ENCODE measurements at places on chromosomes 2 and 18. TPM values are rescaled to one million over a fixed set of nuclear protein-coding genes. Genes with fewer than 3 reads are reported as not detected.

Gene ZC3H6
- 26.3 TPM for total RNA-seq

GRCh38 chr18:13242797-13243196, 24.2 kb downstream of the LDLRAD4 start:
- no peaks in the 10 kb centered on the region for H3K4me1 ChIP-seq
- no peak overlapping the region for H3K27ac ChIP-seq
- no peak overlapping the region for H3K4me3 ChIP-seq
- no peaks in the 10 kb centered on the region for H3K27me3 ChIP-seq
- DNase-seq: no peak

- peak; percentile 2 for DNase-seq
- H3K27ac ChIP-seq: no peak overlapping the region
- H3K27me3 ChIP-seq: no peaks in the 10 kb centered on the region
- H3K4me3 ChIP-seq: no peak overlapping the region
- peaks cover 30% of the 10 kb centered on the region for H3K4me1 ChIP-seq
- no peaks in the 10 kb centered on the region for H3K36me3 ChIP-seq
Observed at GRCh38 chr2:206989311-206989710, 50.0 kb downstream of the CPO start.

Gene TLX2
- total RNA-seq: 1.4 TPM

DNA sequence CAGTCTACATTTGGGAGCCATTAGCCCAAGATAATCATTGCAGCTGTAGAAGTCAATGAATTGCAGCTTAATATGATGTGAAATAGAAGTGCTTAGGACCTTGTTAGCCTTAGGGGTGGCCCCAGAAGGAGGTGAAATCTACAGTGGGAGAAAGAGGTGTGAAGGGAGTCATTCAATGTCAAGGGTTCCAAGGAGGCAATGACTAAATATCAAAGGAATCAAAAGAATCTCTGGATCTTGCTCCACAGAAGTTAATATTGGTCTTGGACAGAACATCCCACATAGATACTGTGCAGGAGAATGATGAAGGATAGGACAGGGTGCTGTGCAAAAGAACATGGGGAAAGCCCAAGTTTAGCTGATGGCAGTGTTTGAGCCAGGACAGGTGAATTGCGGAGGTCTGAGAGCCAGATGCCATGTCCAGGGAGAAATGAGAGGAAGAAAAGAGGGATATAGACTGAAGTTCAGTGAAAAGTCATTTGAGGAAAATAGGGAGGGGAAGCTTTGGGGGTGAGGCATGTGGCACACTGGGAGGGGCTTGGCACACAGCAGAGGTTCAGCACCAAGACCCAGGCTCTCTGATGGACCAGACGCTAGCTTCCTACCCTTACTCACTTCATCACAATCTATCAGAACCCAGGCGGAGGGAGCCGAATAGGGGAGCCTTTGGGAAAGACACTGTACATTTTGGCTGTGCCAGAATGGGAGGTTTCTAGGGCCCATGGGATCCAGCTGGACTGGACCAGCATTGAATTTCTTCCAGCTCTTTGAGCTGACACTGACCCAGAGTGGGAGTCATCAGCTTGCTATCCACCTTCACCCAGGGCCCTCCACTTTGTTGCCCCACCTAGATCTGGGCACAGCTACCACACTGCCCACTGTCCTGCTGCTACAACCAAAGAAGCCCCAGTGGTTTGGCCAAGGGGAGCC, 2.2 kb downstream of the IL1F10 start:
- no peaks in the 10 kb centered on the region for H3K36me3 ChIP-seq
- DNase-seq: no peak
- peaks cover 6% of the 10 kb centered on the region for H3K4me1 ChIP-seq
- no peak overlapping the region for H3K4me3 ChIP-seq
- no peak overlapping the region for H3K27ac ChIP-seq
- H3K27me3 ChIP-seq: peaks cover 13% of the 10 kb centered on the region

- H3K27me3 ChIP-seq: no peaks in the 10 kb centered on the region
- peaks cover 3% of the 10 kb centered on the region for H3K36me3 ChIP-seq
- peaks cover 46% of the 10 kb centered on the region for H3K4me1 ChIP-seq
- H3K27ac ChIP-seq: peak overlapping the region; percentile 18
- no peak for DNase-seq
Observed at GRCh38 chr2:161239326-161240109, 68.7 kb upstream of the PSMD14 start.

DNA sequence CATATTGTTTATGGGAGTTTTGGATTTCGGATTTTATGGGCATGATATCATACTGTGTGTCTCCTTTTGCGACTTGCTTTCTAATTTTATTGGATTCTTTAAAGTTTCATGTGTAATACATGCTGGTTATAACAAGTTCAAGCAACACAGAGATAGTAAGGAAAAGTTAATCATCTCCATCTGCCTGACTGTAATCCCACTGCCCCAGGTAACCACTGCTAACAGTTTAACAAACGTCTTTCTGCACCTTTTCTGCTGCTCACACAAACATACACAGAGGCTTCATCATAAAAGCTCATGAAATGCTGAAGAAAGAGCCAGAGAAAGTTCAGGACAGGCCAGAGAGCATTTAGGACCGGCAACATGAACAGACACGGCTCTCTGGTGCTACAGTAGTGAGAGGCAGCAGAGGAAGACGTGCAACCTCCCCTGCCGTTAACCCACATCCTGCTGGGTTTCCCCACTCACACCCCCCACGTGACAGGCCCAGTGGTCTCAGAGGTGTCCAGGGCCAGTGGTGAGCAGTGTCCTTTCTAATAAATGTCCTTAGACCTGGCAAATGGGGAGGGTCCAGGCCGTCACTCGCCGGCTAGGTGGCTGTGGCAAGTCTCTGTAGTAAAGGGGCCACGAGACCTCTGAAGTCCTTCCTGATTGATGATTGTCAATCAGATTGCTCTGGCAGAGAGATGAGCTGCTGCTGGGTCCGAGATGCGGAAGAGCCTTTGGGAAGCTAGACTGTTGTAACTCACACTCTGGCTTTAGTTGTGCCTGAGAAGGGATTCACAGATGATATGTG, 43.0 kb upstream of the SLC1A4 start:
- peaks cover 39% of the 10 kb centered on the region for H3K4me1 ChIP-seq
- H3K27ac ChIP-seq: peak overlapping the region; percentile 97
- peak overlapping the region; percentile 76 for H3K4me3 ChIP-seq
- no peaks in the 10 kb centered on the region for H3K36me3 ChIP-seq

- no peak overlapping the region for H3K4me3 ChIP-seq
- H3K27me3 ChIP-seq: no peaks in the 10 kb centered on the region
- H3K4me1 ChIP-seq: no peaks in the 10 kb centered on the region
Observed at GRCh38 chr2:44969936-44970335, 28.4 kb downstream of the SIX3 start.

Gene ACMSD
- total RNA-seq: not detected

DNA sequence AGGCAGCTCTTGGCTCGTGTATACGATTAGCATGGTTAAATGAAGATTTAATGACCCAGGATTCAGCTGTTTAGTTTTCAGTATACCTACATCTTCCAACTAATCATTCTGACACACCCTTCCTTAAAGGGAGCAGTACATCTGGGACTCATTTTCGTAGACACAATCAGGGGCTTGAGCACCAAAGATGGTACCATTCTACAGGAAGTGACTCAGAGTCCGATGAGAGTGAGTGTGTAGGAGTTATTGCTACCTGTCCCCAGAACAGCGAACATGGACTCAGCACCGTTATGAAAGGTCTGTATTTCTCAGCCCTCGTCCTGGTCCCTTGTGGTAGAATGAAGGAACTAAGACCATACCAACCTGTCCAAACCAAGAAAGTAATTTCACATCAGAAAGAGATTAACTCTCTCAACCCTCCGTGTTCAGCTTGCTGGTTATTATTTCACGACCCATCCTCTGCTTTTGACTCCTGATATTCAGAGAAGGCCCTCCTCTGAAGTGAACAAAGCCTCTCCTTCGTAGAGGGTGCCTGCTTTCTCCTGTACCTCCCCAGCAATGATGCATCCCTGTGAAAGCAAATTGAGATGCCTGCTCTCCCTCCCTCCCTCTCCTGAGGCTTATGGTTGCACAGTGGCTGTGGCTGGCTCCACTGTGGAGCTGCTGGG, 214.8 kb downstream of the MTX2 start:
- no peaks in the 10 kb centered on the region for H3K4me1 ChIP-seq
- no peak for DNase-seq
- no peaks in the 10 kb centered on the region for H3K36me3 ChIP-seq
- no peak overlapping the region for H3K27ac ChIP-seq
- H3K4me3 ChIP-seq: no peak overlapping the region

Gene IL37
- not detected for total RNA-seq

GRCh38 chr2:33384599-33384961, 91.9 kb upstream of the RASGRP3 start:
- H3K27ac ChIP-seq: no peak overlapping the region
- no peaks in the 10 kb centered on the region for H3K36me3 ChIP-seq
- no peak for DNase-seq
- no peak overlapping the region for H3K4me3 ChIP-seq
- H3K27me3 ChIP-seq: no peaks in the 10 kb centered on the region

Gene ABCG8
- total RNA-seq: not detected

DNA sequence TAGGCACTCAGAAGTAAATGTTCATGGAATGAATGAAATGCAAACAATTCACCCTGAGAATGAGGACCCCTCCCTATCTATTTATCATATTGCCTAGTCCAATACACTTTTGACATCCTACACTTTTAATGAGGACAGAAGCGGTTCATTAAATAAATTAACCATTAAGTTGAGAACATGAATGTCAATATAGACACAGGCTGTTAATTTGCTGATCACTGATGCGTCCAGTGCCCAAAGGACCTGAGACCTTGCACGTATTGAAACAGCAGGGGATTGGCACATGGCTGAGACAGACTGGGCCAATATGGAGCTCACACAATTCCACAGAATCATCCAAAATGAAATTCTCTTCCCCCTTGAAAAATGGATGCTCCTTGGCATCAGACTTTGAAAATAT, 430.0 kb downstream of the SLC4A3 start:
- H3K36me3 ChIP-seq: no peaks in the 10 kb centered on the region
- no peaks in the 10 kb centered on the region for H3K27me3 ChIP-seq
- no peaks in the 10 kb centered on the region for H3K4me1 ChIP-seq
- no peak for DNase-seq
- H3K27ac ChIP-seq: no peak overlapping the region
- H3K4me3 ChIP-seq: no peak overlapping the region

- H3K4me1 ChIP-seq: no peaks in the 10 kb centered on the region
- H3K27me3 ChIP-seq: peaks cover 23% of the 10 kb centered on the region
- H3K4me3 ChIP-seq: no peak overlapping the region
- no peak for DNase-seq
- H3K36me3 ChIP-seq: no peaks in the 10 kb centered on the region
Observed at GRCh38 chr2:15853903-15854302, 86.4 kb upstream of the MYCN start.

DNA sequence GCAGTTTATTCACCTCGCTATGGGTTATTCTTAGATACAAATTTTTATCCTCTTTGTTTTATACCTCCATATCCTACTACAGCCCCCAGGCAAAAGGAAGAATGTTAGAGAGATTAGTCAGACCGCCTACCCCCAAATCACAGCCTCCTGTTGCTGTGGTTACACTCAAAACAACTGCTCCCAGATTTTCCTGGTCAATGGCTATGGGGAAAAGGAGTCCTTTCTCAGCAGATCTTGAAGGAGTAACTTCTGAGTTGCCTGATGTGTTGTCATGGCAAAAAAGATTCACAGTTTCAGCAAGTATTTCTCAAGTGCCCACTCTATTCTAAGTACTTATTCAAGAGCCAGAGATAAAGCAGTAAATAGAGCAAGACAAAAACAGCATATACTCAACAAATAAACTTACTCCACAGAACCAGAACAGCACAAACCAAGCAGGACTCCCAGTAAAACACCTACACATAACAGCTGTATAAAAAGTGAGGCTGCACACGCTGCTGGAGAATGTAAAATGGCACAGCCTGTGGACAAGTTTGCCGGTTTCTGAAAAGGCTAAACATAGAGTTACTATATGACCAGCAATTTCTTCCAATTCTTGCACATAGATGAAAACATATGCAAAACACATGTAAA, 104.8 kb downstream of the NOL10 start:
- H3K4me1 ChIP-seq: peaks cover 4% of the 10 kb centered on the region
- H3K27me3 ChIP-seq: no peaks in the 10 kb centered on the region
- no peak overlapping the region for H3K4me3 ChIP-seq
- DNase-seq: no peak
- H3K27ac ChIP-seq: no peak overlapping the region

Gene MYCN
- total RNA-seq: 0.12 TPM

Gene TSPYL6
- not detected for total RNA-seq

Data from activated T-cell treated with anti-CD3 and anti-CD28 coated beads, Interleukin-2, amount 50 U/mL, for 72 hours (primary cell).